ENCODE measurements at places on chromosomes 6 and 20. TPM values are rescaled to one million over a fixed set of nuclear protein-coding genes. Genes with fewer than 3 reads are reported as not detected.

RFX6 gene
- not detected for total RNA-seq

ADTRP gene
- total RNA-seq = 18.7 TPM

LYRM4 gene
- total RNA-seq = 16.9 TPM

USP49 gene
- total RNA-seq = 5.1 TPM

CST1 gene
- total RNA-seq = not detected

FRS3 gene
- 22.2 TPM for total RNA-seq

IDH3B gene
- 79.9 TPM for total RNA-seq

BTBD9 gene
- 2.0 TPM for total RNA-seq

ATRN gene
- total RNA-seq = 17.5 TPM

TSPO2 gene
- total RNA-seq = not detected

COL19A1 gene
- total RNA-seq = 0.45 TPM

PRSS35 gene
- not detected for total RNA-seq

SALL4 gene
- not detected for total RNA-seq

CST5 gene
- total RNA-seq = not detected

HLA-F gene
- total RNA-seq = 115 TPM

GRCh38 chr20:33465481-33466302 is 22.1 kb upstream of the SNTA1 start:
- no peak overlapping the region for H3K4me3 ChIP-seq
- H3K4me1 ChIP-seq = no peaks in the 10 kb centered on the region
- DNase-seq = no peak
- no peak overlapping the region for H3K27ac ChIP-seq
- H3K27me3 ChIP-seq = no peaks in the 10 kb centered on the region
- H3K36me3 ChIP-seq = no peaks in the 10 kb centered on the region

- H3K4me3 ChIP-seq = peak overlapping the region; percentile 97
- peak; percentile 10 for DNase-seq
- H3K27ac ChIP-seq = peak overlapping the region; percentile 89
- peaks cover 19% of the 10 kb centered on the region for H3K4me1 ChIP-seq
Observed at GRCh38 chr6:152984513-152984872, 1.7 kb upstream of the FBXO5 start.

GRCh38 chr6:25327432-25327831 is 48.3 kb downstream of the CARMIL1 start:
- no peak overlapping the region for H3K27ac ChIP-seq
- no peak for DNase-seq
- H3K27me3 ChIP-seq = no peaks in the 10 kb centered on the region

- H3K27ac ChIP-seq = no peak overlapping the region
- DNase-seq = no peak
- no peak overlapping the region for H3K4me3 ChIP-seq
- H3K27me3 ChIP-seq = no peaks in the 10 kb centered on the region
- no peaks in the 10 kb centered on the region for H3K36me3 ChIP-seq
- H3K4me1 ChIP-seq = no peaks in the 10 kb centered on the region
Observed at GRCh38 chr6:108417027-108417426, 122.2 kb downstream of the AFG1L start.

DNA sequence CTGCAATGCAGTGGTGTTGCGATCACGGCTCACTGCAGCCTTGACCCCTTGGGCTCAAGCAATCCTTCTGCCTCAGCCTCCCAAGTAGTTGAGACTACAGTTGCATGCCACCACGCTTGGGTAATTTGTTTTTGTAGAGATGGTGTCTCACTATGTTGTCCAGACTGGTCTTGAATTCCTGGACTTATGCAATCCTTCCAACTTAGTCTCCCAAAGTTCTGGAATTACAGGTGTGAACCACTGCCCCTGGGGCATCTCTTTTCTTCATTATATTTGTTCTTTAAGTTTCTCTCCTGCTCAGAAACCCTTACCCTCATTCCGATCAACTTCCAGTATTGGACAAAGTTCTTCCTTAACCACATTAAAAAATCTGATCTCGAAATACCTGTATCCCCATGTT is 44.7 kb upstream of the DEK start:
- no peaks in the 10 kb centered on the region for H3K36me3 ChIP-seq
- no peak for DNase-seq
- no peak overlapping the region for H3K4me3 ChIP-seq
- no peaks in the 10 kb centered on the region for H3K4me1 ChIP-seq
- H3K27me3 ChIP-seq = no peaks in the 10 kb centered on the region

- H3K36me3 ChIP-seq = no peaks in the 10 kb centered on the region
- H3K27me3 ChIP-seq = no peaks in the 10 kb centered on the region
- no peak for DNase-seq
- peak overlapping the region; percentile 58 for H3K4me3 ChIP-seq
Observed at GRCh38 chr20:1324598-1325172, 4.3 kb downstream of the SDCBP2 start.

- peaks cover 20% of the 10 kb centered on the region for H3K27me3 ChIP-seq
- no peaks in the 10 kb centered on the region for H3K4me1 ChIP-seq
- H3K27ac ChIP-seq = no peak overlapping the region
- H3K36me3 ChIP-seq = no peaks in the 10 kb centered on the region
- DNase-seq = no peak
- H3K4me3 ChIP-seq = no peak overlapping the region
Observed at GRCh38 chr20:46031014-46031569, 2.1 kb downstream of the SLC12A5 start.

GRCh38 chr20:9509246-9509645 is 5.1 kb upstream of the LAMP5 start:
- H3K4me3 ChIP-seq = no peak overlapping the region
- no peak for DNase-seq
- no peak overlapping the region for H3K27ac ChIP-seq
- peaks cover 30% of the 10 kb centered on the region for H3K4me1 ChIP-seq

DNA sequence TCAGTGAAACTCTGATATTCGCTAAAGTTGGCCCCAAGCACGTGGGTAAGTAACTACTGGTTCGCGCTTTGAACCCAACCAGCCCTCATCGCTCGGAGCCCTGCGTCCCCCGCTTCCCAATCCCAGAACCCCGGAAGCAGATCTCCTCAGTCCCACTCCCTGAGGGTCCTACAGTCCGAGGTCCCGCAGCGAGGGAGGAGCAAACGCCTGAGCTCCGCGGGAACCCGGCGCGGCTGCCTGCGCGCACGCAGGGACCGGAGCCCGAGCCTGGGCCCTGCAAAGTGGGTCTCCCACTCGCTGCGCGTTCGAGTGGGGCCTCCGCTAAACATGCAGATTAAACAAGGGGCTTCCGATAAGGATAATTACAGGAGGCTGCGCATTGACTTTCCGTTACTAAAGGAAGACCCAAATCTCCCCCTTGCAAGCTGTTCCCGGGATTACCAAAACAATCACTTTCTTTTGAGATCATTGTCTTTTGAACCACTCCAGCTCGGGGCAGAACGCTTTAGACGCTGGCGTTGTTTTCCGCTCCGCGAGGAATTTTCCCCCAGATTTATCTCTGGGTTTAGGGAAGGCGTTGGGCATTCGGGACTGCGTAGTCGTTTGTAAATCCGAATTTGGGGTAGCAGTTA is 1.3 kb upstream of the VSX1 start:
- H3K4me1 ChIP-seq = peaks cover 25% of the 10 kb centered on the region
- H3K4me3 ChIP-seq = no peak overlapping the region
- no peak for DNase-seq
- no peaks in the 10 kb centered on the region for H3K36me3 ChIP-seq

- H3K4me1 ChIP-seq = no peaks in the 10 kb centered on the region
- peak overlapping the region; percentile 88 for H3K27ac ChIP-seq
- H3K27me3 ChIP-seq = no peaks in the 10 kb centered on the region
Observed at GRCh38 chr6:150600010-150600300, 270 bp downstream of the PLEKHG1 start.

DNA sequence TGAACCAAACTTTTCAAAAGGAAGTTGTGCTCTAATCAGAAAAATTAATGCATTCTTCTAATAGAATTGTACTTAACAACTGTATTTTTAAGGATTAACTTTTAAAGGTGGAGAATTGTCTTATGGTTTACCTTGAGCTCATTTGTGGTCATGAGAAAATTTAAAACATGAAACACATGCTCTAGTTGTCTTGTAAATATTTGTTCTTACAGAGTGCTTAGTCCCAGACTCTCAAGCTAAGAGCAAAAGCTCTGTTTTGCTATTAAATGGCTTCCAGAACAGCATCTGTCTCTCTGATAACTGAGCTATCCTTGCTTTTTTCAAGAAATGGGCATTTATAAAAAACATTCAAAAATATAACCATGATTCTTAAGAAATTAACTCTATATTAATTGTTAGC is 512.2 kb upstream of the SYNCRIP start:
- H3K27ac ChIP-seq = no peak overlapping the region
- H3K27me3 ChIP-seq = no peaks in the 10 kb centered on the region
- no peaks in the 10 kb centered on the region for H3K4me1 ChIP-seq
- no peaks in the 10 kb centered on the region for H3K36me3 ChIP-seq

GRCh38 chr6:154733183-154733625 is at the start of gene SCAF8:
SCAF8 (plus strand) TSS chr6:154733416; CDS start chr6:154733901, 485 bp downstream.
- H3K4me3 ChIP-seq = peak within 1 kb of the TSS; percentile 89
- peak; percentile 96 for DNase-seq
- no peaks in the 10 kb centered on the region for H3K27me3 ChIP-seq
- H3K4me1 ChIP-seq = peaks cover 52% of the 10 kb centered on the region
- no peaks in the 10 kb centered on the region for H3K36me3 ChIP-seq

DNA sequence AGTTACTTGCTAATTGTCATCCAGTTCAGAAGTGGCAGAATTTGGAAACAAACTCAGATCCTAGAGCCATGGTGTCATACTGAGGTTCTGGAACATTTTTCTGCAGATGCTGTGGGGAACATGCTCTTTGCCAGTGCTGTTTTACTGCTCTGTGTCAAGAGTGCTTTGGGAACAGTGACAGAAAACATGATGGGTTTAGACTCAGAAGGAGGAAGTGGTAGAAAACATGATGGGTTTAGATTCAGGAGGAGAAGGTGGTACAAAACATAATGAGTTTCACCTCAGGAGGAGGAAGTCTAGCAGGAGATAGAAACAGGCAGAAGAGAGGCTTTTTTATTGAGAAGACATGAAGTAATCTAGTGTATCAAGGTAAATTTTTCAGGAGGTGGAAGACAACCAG is 815.5 kb downstream of the DHX35 start:
- no peak overlapping the region for H3K27ac ChIP-seq
- H3K36me3 ChIP-seq = no peaks in the 10 kb centered on the region
- no peaks in the 10 kb centered on the region for H3K27me3 ChIP-seq
- H3K4me3 ChIP-seq = no peak overlapping the region

GRCh38 chr20:53623454-53624211 is 30.0 kb upstream of the ZNF217 start:
- no peaks in the 10 kb centered on the region for H3K27me3 ChIP-seq
- H3K27ac ChIP-seq = peak overlapping the region; percentile 81
- peak overlapping the region; percentile 37 for H3K4me3 ChIP-seq
- peaks cover 61% of the 10 kb centered on the region for H3K4me1 ChIP-seq
- H3K36me3 ChIP-seq = no peaks in the 10 kb centered on the region

GRCh38 chr6:24861934-24862333 is 63.2 kb upstream of the ARMH2 start:
- H3K4me3 ChIP-seq = no peak overlapping the region
- peaks cover 11% of the 10 kb centered on the region for H3K4me1 ChIP-seq
- H3K27ac ChIP-seq = no peak overlapping the region
- DNase-seq = no peak
- H3K27me3 ChIP-seq = no peaks in the 10 kb centered on the region

- no peak overlapping the region for H3K27ac ChIP-seq
- peaks cover 11% of the 10 kb centered on the region for H3K27me3 ChIP-seq
- no peak for DNase-seq
Observed at GRCh38 chr20:61964675-61965605, 100.7 kb downstream of the TAF4 start.

- DNase-seq = no peak
- H3K27me3 ChIP-seq = no peaks in the 10 kb centered on the region
- no peaks in the 10 kb centered on the region for H3K4me1 ChIP-seq
- H3K36me3 ChIP-seq = no peaks in the 10 kb centered on the region
Observed at GRCh38 chr6:121965739-121966138, 433.7 kb upstream of the HSF2 start.

DNA sequence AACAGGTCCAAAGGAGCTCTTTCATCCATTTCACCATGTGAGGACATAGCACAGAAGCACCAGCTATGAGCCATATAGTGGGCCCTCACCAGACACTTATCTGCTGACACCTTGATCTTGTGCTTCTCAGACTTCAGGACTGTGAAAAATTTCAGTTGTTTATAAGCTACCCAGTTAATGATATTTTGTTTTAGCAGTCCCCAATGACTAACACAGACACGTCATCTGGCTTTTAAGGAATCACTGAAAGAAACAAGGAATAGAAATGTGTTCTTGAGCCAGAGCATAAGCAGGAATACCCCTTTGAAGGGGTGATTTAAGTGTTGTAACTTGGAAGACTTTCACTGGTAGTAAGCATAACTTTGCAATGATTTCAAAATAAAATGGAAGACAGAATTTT is 214.7 kb upstream of the PTCHD4 start:
- H3K27ac ChIP-seq = no peak overlapping the region
- no peaks in the 10 kb centered on the region for H3K27me3 ChIP-seq
- DNase-seq = no peak
- no peak overlapping the region for H3K4me3 ChIP-seq
- no peaks in the 10 kb centered on the region for H3K36me3 ChIP-seq

Data from stomach (tissue), 19 donors.